ENCODE measurements at places on chromosomes 13 and 19.
A peak's percentile ranks its signal among the peaks of the same experiment; 100 is the strongest.

- peak; percentile 41 for DNase-seq
Measured at GRCh38 chr13:75454497-75454896, 27.5 kb downstream of the TBC1D4 start.

GRCh38 chr19:17790059-17790780 lies 4.7 kb upstream of the B3GNT3 start:
- DNase-seq = no peak

DNA sequence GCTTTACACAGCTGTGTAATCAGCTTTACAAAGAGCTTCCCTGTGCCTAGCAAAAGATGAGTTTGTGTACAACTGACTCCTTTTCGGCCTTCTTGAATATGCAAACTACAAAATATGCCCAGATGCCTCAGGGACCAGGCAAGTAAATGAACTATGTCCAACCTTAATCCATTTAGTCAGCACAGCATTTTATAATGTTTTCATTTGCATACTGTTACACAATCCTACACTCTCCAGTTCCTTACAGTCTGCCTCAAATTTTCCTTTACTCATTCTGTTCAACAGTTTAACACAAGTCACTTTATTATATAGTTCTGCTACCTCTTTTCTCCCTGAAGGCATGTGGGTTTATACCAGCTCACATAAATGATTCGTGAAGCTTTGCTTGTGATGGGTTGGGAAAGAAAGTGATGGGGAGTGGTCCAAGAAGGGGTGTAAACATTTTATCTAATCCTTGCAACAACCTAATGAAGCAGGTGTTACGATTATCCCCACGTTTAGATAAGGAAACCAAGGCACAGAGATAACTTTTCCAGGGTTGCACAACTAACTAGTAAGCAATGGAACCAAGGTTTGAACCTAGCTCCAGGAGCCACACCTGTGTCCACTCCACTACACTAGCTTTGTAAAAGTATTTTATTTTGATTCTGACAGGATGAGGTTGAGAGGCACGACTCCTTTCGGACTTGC lies 3.3 kb upstream of the USP12 start:
- DNase-seq = no peak

- peak; percentile 21 for DNase-seq
Measured at GRCh38 chr19:39671739-39672363, 16.1 kb downstream of the LGALS16 start.

DNA sequence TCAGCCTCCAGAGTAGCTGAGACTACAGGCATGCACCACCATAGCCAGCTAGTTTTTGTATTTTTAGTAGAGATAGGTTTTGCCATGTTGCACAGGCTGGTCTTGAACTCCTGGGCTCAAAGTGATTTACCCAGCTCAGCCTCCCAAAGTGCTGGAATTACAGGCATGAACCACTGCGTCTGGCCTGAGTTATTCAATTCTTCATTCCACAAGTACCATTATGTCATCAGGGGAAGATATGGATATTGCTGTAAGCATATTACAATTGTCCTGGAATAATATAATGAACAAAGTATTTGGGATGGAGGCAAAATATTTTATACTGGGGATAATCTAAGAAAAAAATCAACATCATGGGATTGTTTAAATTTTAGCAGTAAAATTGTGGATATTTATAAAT lies 646.0 kb upstream of the SLITRK6 start:
- DNase-seq = no peak

DNA sequence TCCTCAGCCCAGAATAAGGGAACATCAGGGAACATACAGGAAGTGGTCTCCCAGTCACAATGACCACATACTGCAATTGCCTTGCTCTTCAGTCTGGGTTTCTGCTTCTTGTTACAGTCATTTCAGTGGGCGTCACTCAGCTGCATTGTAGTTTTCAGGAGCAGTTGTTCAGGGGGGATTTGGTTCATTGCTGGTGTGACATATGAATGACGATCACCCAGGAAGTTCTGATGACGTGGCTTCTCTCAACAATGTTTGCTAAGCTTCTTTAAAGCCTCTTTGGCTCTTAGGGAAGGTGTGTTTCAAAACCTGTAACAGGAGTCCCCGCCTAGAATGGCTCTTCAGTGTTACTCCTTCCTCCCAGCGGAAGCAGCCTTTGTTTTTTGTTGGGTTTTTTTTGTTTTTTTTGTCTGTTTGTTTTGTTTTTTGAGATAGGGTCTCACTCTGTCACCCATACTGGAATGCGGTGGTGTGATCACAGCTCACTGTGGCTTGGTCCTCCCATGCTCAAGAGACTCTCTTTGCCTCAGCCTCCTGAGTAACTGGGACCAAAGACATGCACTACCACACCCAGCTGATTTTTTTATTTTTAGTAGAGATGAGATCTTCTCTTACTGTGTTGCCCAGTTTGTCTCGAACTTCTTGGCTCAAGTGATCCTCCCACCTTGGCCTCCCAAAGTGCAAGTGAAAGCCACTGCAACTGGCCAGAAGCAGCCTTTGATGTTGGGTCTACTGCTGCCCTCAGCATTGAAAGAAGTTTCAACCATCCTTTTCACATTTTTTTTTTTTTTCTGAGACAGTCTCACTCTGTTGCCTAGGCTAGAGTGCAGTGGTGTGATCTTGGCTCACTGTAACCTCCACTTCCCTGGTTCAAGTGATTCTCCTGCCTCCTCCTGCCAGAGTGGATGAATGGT lies 1.4 kb upstream of the SCEL start:
- no peak for DNase-seq

GRCh38 chr19:752652-753517 lies 2.0 kb downstream of the MISP start:
- peak; percentile 81 for DNase-seq

- no peak for DNase-seq
Measured at GRCh38 chr13:58151452-58151851, 519.9 kb downstream of the PCDH17 start.

DNA sequence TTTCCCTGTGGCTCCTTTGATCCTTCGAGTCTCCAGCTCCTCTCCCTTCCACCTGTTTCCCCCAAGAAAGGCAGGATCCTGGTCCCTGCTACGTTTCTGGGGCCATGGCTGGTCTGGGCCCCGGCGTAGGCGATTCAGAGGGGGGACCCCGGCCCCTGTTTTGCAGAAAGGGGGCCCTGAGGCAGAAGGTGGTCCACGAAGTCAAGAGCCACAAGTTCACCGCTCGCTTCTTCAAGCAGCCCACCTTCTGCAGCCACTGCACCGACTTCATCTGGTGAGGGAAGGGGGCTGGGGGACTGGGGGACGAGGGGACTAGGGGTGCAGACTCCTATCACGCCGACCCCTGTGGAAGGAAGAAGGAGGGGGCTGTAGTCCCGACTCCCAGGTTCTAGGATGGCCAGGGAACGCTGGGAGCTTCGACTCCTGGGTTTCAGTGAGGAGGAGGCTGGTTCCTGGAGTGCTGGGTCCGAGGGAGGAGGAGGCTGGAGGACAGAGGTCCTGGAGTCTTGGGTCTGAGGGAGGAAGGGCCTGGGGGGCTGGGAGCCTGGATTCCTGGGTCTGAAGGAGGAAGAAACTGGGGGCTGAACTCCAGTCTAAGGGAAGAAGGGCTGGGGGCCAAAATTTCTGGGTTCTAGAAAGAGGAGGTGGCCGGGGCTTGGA lies 524 bp downstream of the PRKCG start:
- no peak for DNase-seq

- DNase-seq = no peak
Measured at GRCh38 chr13:27923794-27924528, 4.2 kb downstream of the PDX1 start.

GRCh38 chr19:881385-882071 lies 11.5 kb downstream of the MED16 start:
- no peak for DNase-seq

GRCh38 chr19:13302526-13303270 lies 152.5 kb downstream of the IER2 start:
- DNase-seq = no peak

- DNase-seq = no peak
Measured at GRCh38 chr19:7980168-7980567, 25.3 kb downstream of the ELAVL1 start.

DNA sequence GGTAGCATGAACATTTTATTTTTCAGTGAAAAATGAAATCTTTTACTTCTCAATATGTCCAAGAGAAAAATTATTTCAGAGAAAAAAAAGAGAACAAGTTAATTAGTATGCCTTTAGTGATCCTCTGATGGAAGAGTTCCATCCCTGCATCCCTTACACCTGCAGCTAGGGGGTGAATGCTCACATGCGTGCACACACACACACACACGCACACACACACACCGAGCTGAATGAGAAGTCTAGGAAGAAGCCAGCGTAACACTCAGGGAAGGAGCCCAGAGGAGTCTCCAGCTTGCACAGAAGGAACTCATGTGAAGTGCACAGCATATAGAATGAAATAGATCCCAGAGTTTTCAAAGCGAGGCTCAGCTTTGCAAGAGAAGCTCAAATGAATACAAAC lies 510.5 kb downstream of the IRS2 start:
- no peak for DNase-seq

GRCh38 chr19:35128398-35129057 lies 6.3 kb downstream of the LGI4 start:
- no peak for DNase-seq

- DNase-seq = no peak
Measured at GRCh38 chr19:1111641-1112267, 8.0 kb downstream of the GPX4 start.

GRCh38 chr13:26497968-26498511 lies 59.4 kb upstream of the WASF3 start:
- DNase-seq = no peak

DNA sequence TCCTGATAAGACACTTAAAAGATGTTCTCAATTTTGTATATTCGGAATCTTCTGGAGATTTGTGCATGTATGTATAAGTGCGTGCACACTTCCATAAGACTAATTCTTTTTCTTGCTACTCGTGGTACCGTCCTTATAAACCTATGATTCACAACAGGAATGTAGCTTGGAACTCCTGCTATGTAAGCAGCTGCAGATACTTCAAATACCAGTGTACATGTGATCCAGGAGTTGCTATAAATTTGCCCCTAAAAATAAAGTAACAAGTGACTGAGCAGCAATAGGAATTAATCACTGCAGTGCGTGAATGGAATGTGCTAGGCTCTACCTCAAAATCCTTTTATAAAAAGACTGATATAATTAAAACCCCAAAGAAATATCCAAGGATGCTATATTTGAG lies 214.9 kb downstream of the KLF5 start:
- DNase-seq = no peak

- DNase-seq = no peak
Measured at GRCh38 chr19:35334144-35334753, 5.3 kb downstream of the CD22 start.

GRCh38 chr13:61414686-61415057 lies 977 bp downstream of the PCDH20 start:
- DNase-seq = no peak

- DNase-seq = peak; percentile 73
Measured at GRCh38 chr19:49808711-49809159, 4.4 kb downstream of the FUZ start.

DNA sequence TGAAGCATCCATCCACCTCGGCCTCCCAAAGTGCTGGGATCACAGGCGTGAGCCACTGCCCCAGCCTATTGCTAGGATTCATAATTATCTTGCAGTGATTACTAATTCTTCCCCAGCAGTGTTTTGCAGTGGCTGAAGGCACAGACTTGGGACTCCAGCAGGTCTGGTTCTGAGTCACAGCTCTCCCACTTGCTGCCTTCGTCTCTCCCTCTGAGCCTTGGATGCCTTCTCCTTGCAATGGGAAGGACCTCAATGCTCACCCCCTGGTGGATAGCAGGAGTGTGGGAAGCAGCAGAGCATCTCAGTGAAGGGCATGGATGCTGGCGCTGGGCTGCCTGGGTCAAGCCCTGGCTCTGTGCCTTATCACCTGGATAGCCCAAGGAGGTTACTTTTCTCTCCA lies 37.6 kb upstream of the SHKBP1 start:
- no peak for DNase-seq

- DNase-seq = no peak
Measured at GRCh38 chr13:60155978-60156377, 7.8 kb downstream of the DIAPH3 start.

GRCh38 chr13:79483086-79483706 lies 2.2 kb downstream of the NDFIP2 start:
- DNase-seq = no peak

GRCh38 chr19:45762870-45763631 lies 6.0 kb downstream of the SIX5 start:
- DNase-seq = no peak

DNA sequence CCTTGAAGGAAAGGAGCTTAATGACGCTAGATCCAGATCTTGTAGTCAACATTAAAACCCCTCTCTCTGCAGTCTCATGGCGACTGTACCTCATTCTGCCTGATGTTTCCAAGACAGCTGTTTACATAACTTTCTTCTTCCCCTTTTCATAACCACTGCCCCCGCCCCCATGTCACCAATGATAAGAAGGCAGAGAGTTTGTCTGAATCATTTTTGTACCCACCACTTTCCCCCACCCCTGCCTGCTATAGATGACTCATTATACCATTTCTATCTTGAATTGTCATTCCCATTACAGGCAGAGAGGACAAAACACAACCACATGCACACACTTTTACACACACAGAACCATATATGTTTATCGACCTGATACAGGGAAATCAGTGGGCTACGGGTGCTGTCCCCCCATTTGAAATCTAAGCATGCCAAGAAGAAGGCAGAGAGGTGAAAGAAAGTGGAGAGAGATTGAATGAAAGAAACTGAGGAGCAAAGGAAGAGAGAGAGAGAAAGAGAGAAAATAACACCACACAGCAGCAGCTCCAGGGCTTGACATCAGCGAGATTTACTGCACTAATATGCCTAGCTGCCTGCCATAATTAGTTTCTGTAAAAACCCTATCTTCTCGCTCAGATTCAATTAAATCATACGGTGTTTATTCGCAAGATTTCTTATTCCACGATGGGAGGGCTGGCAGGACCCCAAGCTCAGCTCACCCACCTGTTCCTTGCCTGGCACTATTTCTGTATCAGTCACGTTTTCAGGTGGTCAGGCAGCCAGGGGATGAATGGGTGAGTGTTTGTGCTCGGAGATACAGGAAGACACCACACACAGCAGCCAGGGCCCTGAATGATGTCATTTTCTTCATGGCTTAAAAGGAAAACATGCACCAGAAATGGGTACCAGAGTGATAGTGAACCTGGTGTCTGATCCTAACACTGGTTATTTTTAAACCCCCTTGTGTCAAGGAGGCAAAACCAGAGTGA lies 114.3 kb upstream of the SERP2 start:
- no peak for DNase-seq

DNA sequence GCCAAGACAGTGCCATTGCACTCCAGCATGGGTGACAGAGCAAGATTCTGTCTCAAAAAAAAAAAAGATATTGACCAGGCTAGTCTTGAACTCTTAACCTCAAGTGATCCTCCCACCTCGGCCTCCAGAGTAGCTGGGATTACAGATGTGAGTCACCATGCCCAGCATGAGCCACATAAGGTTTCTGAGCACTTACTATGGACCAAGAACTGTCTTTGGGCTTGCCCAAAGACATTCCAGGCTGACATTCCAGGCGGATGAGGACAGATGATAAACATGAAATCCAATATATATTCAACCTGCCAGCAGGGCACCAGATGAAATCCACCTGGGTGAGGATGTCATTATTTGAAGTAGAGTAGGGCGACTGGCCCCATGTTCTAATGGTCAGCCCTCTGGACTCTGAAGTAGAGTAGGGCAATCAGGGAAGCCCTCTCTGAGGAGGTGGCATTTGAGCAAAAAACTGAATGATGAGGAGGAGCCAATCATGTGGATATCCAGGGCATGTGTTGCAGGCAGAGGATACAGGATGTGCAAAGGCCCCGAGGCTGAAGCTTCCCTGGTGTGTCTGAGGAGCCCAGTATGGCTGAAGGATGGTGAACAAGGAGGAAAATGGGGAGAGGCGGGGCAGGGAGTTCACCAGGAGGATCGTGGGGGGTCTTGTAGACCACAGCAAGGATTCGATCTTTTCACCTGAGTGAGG lies 4.0 kb downstream of the C19orf38 start:
- no peak for DNase-seq

GRCh38 chr19:54247106-54247930 lies 4.7 kb upstream of the LILRA6 start:
- DNase-seq = no peak
